Activated CD4-positive, alpha-beta T cell treated with anti-CD3 and anti-CD28 coated beads, Interleukin-2, amount 10 ng/mL, durations not matched to agents 24 days and 14 days (primary cell): ENCODE measurements at places on chromosomes 3 and 15. TPM values are rescaled to one million over a fixed set of nuclear protein-coding genes. Genes with fewer than 3 reads are reported as not detected.

The CALML4 gene
- total RNA-seq = 14.6 and 16.5 TPM in 2 replicates

The NDN gene
- total RNA-seq = 3.1 and 3.6 TPM in 2 replicates

The GOLGA6B gene
- not detected in 2 replicates for total RNA-seq

The HTR3E gene
- not detected in 2 replicates for total RNA-seq

The GCSAM gene
- total RNA-seq = 1.6 and 1.7 TPM in 2 replicates

DNA sequence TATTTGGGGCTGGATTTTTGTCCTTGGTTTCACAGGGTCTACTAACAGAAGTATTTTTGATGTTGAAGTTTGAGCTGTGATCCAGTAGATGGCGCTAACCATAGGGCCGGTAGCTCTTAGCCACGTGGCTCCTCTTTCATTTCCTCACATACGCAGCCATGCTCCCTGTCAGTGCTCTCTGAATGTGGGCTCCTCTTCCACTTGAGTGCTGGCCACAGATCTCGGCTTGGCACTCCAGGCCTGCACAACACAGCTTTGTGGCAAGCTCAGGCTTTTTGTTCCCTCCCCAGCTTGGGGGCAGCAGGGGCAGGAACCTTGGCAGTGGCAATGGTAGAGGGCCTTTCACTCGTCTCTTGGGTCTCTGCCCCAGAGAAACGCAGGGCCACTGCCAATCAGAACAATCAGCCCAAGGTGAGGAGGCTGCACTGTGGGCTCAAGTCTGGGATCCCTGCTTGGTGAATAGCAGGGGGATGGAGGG is 18.6 kb upstream of the DNAAF4 start:
- DNase-seq = peak; percentile 64
- H3K36me3 ChIP-seq = no peaks in the 10 kb centered on the region
- peaks cover 35% of the 10 kb centered on the region for H3K27me3 ChIP-seq

DNA sequence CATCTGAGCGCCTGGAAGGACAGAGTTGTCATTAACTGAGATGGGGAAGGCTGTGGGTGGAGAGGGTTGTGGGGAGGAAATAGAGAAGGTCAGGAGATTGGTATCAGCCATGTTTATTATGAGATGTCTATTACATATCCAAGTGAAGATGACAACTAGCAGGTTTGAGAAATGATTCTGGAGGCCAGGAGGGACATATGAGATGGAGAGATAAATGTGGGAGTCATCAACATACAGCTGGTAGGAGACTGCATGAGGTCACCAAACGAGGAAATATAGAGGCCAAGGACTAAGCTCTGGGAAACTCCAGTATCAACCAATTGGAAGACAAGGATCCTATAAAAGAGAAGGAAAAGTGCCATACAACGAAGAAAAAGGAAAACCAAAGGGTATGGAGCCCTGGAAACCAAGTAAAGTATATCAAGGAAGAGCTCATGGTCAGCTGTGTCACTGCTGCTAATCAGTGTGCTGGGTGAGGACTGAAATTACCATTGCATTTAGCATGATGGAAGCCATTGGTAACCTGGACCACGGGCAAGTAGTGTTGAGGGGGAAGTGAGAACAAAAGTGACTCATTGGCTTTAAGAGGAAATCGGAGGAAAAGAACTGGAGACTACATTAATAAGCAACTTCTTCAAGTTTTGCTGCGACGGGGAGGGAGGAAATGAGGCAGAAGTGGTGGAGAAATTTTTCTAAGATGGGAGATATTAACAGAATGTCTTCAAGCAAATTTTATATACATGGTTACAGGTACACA is 14.0 kb upstream of the UACA start:
- H3K27ac ChIP-seq = no peak overlapping the region
- peaks cover 20% of the 10 kb centered on the region for H3K27me3 ChIP-seq
- no peaks in the 10 kb centered on the region for H3K4me1 ChIP-seq
- no peaks in the 10 kb centered on the region for H3K36me3 ChIP-seq

DNA sequence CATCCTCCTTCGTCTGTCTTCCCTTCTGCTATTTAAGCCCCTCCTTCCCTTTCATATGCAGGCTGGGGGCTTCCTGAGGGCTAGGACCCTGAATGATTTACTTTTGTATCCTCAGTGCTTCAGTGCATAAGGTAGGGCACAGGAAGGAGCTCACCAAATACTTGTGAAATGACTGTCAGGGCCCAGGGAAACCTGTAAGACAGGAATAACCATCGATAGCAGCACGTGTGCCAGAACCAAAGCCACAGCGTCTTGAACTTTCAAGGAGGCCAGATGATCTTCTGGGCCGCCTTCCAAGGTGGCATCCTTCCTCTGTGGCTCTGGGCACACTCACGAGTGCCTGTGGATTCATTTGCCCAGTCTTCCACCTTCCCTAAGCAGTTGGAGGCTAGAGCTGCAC is 3.9 kb downstream of the TMED3 start:
- DNase-seq = no peak
- peaks cover 44% of the 10 kb centered on the region for H3K4me1 ChIP-seq
- peaks cover 5% of the 10 kb centered on the region for H3K27me3 ChIP-seq
- no peak overlapping the region for H3K27ac ChIP-seq
- H3K36me3 ChIP-seq = peaks cover 76% of the 10 kb centered on the region

DNA sequence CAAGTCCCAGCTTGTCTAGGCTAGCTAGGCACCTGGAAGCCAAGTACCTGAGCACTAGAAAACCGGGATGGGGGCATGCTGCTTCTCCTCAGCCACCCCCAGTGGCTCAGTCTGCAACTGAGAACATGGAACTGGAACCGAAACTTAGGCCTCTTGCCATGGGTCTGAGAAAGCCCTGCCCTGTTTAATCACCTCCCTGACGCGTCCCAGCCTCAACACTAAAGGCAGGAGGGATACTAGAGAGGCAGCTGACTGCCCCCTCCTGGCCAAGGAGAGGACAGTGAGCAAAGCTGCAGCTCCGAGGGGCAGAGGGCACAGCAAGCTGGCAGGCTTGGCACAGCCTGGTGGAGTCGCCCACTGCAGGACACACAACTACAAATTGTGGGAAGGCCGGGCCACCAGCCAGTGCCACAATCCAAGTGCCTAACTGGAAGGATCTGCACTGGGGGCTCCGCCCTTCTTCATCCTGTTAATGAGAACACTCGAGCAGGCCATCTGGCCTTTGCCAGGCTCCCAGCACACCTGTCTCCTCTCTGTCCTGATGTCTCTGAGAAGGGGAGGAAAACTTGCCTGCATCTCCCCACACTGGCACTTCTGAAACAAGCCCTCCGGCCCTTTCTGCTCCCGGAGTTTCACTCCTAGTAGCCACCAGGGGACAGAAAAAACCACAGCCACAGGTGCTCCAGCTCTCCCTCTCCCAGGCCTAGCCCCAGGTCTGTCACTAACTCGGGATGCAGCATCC is 53.7 kb downstream of the BDH1 start:
- H3K27me3 ChIP-seq = no peaks in the 10 kb centered on the region
- H3K36me3 ChIP-seq = no peaks in the 10 kb centered on the region
- no peaks in the 10 kb centered on the region for H3K4me1 ChIP-seq
- peak; percentile 81 for DNase-seq
- H3K4me3 ChIP-seq = no peak overlapping the region

DNA sequence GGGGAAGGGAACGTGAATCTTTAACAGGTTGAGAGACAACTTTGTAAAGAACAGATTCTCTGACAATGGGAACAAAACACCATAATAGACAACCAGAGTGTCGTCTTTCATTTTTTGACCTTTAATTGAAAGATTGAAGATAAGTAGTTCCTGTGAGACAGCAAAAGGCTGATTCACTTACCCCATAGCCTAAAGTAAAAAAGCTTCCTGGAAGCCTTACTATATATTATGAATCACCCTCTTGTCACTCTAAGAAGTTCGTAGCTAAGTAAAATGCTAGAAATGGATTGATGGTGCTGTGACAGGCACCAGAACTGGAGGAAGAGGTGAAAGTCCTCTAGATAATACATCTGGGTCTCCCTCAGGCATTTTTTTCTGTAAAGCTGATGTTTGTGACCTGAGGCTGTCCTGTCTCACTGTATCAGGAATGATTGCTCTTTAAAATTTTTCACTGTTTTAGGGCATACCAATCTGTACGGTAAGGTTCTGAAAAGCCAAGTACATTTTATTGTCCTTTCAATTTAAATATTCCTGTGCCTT is 824.6 kb upstream of the SEMA6D start:
- H3K36me3 ChIP-seq = no peaks in the 10 kb centered on the region
- no peaks in the 10 kb centered on the region for H3K27me3 ChIP-seq
- H3K4me1 ChIP-seq = no peaks in the 10 kb centered on the region
- H3K27ac ChIP-seq = no peak overlapping the region

GRCh38 chr15:57797568-57798267 is 91.2 kb downstream of the POLR2M start:
- peaks cover 26% of the 10 kb centered on the region for H3K27me3 ChIP-seq
- no peaks in the 10 kb centered on the region for H3K4me1 ChIP-seq
- no peaks in the 10 kb centered on the region for H3K36me3 ChIP-seq
- DNase-seq = no peak

- H3K36me3 ChIP-seq = peaks cover 25% of the 10 kb centered on the region
- peaks cover 43% of the 10 kb centered on the region for H3K4me1 ChIP-seq
- DNase-seq = peak; percentile 77
Observed at GRCh38 chr3:190586631-190587011, 72.7 kb downstream of the IL1RAP start.

DNA sequence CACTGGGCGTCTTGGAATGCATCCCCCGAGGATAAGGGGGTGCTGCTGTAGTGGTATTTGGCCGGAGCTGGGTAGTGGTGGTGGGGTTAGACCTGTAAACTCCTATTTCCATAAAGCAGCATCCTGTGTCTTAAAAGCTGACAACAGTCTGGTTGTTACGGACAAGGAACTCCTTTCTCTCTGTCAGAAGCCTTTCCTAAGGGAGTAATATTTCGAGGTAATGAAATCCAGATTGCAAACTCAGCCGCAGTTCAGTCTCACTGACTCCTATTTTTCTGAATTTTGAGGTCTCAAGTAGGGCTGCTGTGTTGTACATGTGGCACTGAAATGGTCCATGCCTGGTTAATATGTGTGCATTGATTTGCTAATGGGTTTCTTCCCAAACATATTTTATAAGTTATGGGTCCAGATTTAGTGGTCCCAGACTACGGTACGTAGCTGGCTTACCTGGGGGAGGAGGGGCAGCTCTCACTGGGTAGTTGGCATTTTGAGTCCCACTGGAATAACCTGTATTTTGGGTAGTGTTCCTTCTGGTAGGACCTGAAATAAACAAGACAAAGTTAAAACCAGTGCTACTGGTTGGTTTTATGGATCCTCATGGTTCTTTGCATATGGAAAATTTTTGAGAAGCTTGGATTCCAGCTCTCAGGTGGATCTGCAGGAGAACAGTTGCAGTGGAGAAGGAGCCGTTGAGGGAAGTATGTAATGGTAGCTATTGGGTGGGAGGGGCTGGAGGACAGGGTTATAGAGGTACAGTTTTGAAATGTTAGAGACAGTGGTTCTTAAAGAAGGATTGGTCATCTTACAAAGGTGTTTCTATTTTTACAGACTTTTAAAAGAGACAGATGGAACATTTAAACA is 48.6 kb upstream of the LDHAL6B start:
- H3K27me3 ChIP-seq = no peaks in the 10 kb centered on the region
- H3K4me1 ChIP-seq = no peaks in the 10 kb centered on the region

- peak overlapping the region; percentile 89 for H3K27ac ChIP-seq
- H3K36me3 ChIP-seq = peaks cover 6% of the 10 kb centered on the region
- H3K27me3 ChIP-seq = no peaks in the 10 kb centered on the region
- no peak overlapping the region for H3K4me3 ChIP-seq
Observed at GRCh38 chr3:114333180-114333922, 39.5 kb downstream of the TIGIT start.

DNA sequence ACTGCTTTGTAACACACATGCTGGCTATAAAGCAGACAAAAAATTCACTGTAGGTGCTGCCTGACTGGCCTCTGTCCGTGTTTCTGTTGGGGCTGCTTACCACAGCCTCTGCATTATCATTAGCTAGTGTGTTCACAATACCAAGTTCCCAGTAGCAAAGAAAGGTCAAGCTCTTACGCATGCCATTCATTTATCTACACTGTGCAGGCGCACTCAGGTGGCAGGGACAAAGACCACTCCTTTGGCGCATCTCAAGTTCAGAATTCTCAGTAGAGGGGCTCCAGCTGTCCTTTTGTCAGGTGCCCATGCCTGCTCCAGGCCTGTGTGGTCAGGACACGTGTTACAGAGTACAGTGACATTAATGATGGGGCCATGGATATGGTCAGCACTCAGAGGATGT is 22.3 kb downstream of the MLH1 start:
- H3K36me3 ChIP-seq = peaks cover 67% of the 10 kb centered on the region
- peaks cover 2% of the 10 kb centered on the region for H3K4me1 ChIP-seq
- H3K4me3 ChIP-seq = no peak overlapping the region
- H3K27ac ChIP-seq = no peak overlapping the region
- no peaks in the 10 kb centered on the region for H3K27me3 ChIP-seq
- DNase-seq = no peak

DNA sequence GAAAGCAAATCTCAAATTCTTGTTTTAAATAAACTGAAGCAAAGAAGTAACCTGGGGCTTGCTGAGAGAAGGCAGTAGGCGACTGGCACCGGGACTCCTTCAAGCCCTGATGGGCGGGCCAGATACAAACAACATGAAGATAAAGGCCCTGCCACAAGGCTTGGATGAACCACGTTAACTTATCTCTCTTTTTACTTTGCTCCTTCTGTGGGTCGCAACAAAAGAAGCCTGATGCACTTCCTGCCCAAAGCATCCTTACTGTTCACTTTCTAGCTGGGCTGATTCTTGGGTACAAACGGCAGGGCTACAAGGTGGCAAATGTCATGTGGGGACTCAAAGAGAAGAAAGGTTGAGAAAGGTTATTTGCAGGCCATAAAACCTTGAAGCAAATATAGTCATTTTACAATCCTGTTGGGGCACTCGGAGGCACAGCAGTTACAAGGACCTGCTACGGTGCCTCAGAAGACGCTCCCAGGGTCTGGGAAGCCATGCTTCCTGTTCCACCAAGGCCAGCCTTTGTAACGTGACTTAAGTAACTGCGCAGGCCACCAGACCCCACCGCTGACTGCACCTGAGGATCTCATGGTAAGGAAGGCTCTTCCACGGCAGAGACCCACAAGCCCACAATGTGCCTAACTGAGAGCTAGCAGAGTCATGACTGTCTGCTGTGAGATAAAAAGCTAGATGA is 71.1 kb downstream of the CHSY1 start:
- peak overlapping the region; percentile 80 for H3K27ac ChIP-seq
- H3K4me3 ChIP-seq = peak overlapping the region; percentile 54
- no peak for DNase-seq
- H3K36me3 ChIP-seq = peaks cover 77% of the 10 kb centered on the region

GRCh38 chr3:70813311-70813710 is 500.9 kb upstream of the MDFIC2 start:
- H3K27ac ChIP-seq = no peak overlapping the region
- DNase-seq = no peak
- no peaks in the 10 kb centered on the region for H3K4me1 ChIP-seq
- H3K4me3 ChIP-seq = no peak overlapping the region

- H3K36me3 ChIP-seq = peaks cover 35% of the 10 kb centered on the region
- no peak overlapping the region for H3K4me3 ChIP-seq
- H3K27me3 ChIP-seq = no peaks in the 10 kb centered on the region
Observed at GRCh38 chr3:120077731-120078130, 16.5 kb downstream of the GSK3B start.

DNA sequence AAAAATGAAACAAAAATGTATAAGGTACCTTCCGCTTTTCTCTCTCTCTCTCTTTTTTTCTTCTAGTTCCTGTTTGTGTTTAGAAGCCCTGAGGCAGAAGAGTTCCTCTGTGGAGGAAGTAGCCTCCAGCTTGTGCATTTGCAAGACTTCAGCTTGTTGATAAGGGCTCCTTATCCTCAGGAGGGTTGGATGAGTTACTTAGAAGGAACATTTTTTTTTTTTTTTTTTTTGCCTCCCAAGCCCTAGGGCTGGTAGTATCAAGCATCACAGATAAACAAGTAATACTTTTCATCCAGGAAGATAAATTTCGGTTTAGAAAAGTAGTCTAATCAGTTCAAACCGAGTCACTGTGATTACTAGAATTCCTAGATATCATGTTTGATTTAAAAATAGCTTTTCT is 91.0 kb upstream of the CBLB start:
- peaks cover 3% of the 10 kb centered on the region for H3K36me3 ChIP-seq
- no peaks in the 10 kb centered on the region for H3K27me3 ChIP-seq
- H3K27ac ChIP-seq = no peak overlapping the region
